ENCODE measurements at places on chromosomes 6 and 20. TPM values are rescaled to one million over a fixed set of nuclear protein-coding genes. Genes with fewer than 3 reads are reported as not detected.

RUNX2 gene
- total RNA-seq: 25.3 TPM

COL21A1 gene
- total RNA-seq: 60.0 TPM

SIGLEC1 gene
- total RNA-seq: 0.21 TPM

HLA-DOB gene
- total RNA-seq: 0.24 TPM

ENPP4 gene
- total RNA-seq: 0.27 TPM

RIMS1 gene
- total RNA-seq: 23.5 TPM

WFDC12 gene
- not detected for total RNA-seq

TMEM14B gene
- total RNA-seq: 61.6 TPM

CD93 gene
- total RNA-seq: 0.21 TPM

GRCh38 chr20:61407561-61407960 is 155.5 kb downstream of the CDH4 start:
- DNase-seq: no peak

GRCh38 chr20:13936781-13937576 is 53.4 kb downstream of the SEL1L2 start:
- no peak for DNase-seq

GRCh38 chr6:28725890-28726348 is 197.9 kb downstream of the TRIM27 start:
- DNase-seq: no peak

DNA sequence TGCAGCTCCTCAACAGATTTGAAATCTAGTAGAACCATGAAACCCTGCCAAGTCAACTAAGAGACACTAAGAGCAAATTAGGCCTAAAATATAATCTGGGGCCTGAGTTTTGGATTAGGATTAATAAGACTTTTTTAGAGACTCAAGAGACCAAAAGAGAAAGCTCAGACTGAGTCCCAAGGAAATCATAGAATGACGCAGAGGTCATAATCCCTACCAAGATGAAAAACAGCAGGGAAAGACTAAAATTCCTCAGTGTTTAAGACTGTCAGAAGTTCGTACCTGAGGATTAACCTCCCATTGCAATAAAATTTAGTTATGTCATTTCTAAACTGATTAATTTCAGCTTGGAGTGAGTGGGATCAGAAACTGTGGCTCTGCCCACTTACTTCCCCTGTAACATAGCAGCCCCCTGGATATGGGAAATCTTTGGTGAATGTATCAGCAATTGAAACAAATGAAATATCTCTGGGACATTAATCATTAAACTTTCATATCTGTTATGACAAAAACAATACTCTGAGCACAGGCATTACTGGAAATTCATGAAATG is 200.3 kb downstream of the EDN1 start:
- DNase-seq: no peak

DNA sequence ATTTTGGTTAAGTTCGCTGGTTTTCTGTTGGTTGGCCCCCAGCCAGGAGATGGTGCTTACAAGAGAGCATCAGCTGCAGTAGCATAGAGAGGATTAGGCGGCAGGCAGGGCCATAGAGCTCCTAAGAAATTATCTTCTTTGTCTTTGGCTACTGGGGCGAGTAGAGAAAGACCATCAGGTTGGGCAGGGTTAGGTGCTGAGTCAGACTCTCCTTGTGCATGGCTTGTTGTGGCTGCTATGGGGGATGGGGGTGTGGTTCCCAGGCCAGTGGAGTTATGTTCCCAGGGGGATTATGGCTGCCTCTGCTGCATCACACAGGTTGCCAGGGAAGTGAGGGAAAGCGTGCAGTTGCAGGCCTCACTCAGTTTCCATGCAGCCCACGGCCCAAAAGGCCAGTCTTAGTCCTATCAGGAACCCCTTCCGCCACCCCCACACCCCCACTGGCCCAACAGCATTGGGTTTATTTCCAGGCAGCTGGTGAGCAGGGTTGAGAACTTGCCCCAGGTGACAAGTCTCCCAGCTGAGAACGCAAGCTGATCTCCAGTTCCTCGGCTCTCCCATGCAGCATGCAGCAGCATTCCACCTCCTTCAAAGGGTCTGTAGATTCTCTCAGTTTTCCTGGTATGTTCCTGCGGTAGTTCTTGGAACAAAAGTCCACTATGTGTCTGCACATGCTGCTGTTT is 243.7 kb downstream of the UTRN start:
- no peak for DNase-seq

All from osteocyte (in vitro differentiated cells).